ENCODE measurements at places on chromosomes 7 and 10.

DNA sequence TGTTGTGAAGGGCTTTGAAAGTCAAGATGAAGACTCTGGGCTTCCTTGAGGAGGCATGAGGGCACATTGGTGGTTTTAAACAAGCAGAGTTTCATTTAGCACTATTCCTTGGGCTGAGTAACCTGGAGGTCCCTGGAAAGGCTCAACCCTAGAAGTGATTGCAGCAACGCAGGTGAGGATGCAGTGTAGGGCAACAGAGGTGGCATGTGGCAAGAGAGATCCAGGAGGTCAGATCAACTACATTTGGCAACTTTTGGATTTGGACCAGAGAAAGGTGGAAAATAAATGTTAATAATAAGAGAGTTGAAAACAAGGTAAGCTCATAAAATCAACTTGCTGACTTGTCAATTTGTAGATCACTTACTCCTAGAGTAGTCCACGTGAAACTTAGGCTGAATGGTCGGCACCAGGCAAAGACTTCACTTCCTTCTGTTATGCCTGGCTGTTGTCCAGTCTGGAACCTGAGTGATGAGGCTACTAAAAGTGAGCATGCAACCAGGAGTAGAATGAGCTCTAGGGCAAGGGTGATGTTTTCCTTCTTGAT is 414.6 kb upstream of the ZMIZ1 start:
- DNase-seq: no peak

- DNase-seq: no peak
Measured at GRCh38 chr10:1736144-1736971, 967 bp downstream of the ADARB2 start.

- DNase-seq: no peak
Measured at GRCh38 chr10:132986576-132986975, 44.2 kb upstream of the CFAP46 start.

DNA sequence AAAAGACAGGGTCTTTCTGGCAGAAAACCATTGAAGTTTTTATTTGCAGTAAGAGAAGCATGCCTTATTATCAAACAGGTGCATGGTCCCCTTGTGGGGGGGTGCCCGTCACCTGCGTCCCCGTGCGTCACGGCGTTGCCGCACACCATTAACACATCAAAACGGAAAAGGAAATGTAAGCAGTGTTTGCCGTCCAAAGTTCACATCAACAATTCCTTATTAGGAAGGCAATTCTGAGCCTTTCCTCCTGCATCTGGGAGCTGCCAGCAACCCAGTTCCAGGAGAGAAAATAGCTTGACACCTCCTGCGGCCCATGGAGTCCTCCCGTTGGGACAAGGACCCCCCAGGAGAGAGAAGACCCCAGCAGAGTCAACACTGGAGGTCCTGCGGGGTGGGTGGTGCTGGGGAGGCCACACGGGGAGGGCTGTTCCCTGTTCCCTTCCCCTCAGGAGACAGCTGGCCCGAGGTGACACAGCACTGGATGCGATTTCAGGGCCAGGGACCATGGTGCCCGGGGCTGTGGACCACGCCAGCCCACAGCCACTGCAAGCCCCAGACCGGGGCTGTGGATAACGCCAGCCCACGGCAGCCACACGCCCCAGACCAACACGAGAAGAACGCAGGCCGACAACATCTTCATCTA is 39.5 kb downstream of the DIP2C start:
- DNase-seq: no peak

DNA sequence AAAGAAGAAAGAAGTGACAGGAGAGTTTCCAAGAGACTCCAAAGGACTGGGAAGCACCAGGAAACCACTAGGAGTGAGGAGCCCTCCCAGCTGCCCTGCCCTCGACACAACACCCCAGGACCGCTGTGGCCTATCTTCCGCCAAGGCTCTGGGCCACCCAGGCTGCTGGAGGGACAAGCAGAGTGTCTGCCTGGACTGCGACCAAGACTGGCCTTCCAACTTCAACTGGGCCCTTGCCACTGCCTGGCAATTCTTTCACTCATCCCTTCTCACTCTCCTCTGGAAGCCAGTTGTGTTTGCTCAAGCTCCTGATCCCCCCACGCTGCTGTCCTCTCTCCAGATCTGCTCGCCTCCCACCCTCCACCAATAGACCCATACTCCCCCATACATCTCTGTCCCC is 10.2 kb downstream of the KIAA1549 start:
- no peak for DNase-seq

GRCh38 chr10:89255793-89256192 is 4.2 kb upstream of the LIPA start:
- no peak for DNase-seq

GRCh38 chr7:86667732-86668131 is 24.0 kb downstream of the GRM3 start:
- no peak for DNase-seq

DNA sequence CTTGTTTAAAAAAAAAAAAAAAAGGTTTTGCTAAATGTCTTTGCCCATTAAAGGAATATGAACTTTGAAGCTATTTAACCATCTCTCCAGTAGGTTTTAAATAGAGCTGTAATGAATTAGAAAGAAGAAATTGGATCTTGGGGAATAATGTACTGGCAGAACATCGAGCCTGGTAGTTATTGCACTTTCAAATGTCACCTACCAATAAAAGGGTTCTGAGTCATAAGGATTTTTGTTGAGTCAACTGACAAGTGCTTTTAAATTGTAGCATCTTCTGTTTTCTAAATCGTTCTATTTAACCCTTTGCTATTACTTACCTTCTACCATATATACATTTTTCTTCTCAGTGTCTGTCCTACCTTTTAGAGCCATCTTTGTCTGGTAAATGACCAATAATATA is 10.7 kb downstream of the CUTC start:
- DNase-seq: peak; percentile 58

DNA sequence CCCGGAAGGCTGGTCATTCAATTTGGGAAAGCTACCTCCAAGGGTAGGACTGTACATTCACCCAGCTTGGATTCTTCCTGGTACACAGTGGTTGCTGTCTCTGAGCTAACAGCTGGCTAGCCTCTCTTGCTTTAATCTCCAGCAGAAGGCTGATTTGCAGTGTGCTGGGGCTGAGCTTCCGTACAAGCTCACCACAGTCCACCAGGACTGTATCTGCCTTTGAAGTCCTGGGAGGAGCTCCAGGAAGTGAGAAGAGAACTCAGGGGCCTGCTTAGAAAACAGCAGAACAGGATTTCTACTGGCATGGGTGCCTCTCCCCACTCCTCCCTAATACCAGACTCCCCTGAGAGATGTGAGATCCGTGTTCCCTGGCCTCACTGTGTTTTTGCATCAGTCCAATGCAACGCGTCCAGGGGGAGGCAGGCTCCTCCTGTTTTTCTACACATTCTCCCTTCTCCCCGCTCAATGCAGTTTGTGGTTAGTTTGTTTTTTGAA is 6.6 kb downstream of the AFAP1L2 start:
- DNase-seq: no peak

DNA sequence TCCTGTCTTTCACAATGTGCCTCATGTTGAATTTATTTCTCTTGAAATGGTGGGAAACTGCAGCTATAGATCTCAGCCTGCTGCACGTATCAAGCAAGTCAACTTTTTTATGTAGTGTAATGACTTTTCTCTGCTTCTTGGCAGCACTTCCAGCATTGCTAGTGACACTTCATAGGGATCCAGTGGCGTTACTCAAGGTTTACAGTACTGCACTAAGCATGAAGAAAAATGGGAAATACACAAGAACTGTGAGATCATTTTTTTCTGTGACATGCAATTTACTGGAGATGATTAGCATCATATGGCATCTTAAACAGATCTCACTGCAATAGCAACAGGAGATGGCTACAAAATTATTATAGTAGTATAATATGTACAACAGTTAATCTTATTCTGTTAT is 90.9 kb downstream of the POLR1F start:
- no peak for DNase-seq

GRCh38 chr7:65438598-65438997 is 64.9 kb downstream of the ZNF92 start:
- peak; percentile 89 for DNase-seq

DNA sequence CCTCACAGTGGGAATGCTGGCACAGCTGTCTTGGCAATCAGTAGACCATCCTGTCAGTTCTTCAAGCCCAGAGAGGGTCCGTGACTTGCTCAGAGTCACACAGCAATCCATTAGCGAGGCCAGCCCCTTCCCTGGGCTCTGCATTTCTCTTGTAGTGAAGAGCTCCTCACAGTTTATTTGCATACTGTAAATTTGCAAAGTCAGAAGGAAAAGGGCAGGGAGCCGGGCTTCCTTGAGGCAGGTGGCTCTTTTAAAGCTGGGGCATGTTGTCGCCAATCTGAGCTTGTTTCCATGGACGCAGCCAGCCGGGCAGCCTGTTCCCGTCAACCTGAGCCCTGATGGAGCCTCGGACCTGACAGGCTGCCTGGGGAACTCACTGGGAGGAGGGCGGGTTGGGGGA is 123.4 kb downstream of the CUX1 start:
- DNase-seq: no peak

- no peak for DNase-seq
Measured at GRCh38 chr7:132226046-132226956, 350.0 kb downstream of the PLXNA4 start.

GRCh38 chr7:97819161-97819560 is 53.0 kb downstream of the ASNS start:
- no peak for DNase-seq

DNA sequence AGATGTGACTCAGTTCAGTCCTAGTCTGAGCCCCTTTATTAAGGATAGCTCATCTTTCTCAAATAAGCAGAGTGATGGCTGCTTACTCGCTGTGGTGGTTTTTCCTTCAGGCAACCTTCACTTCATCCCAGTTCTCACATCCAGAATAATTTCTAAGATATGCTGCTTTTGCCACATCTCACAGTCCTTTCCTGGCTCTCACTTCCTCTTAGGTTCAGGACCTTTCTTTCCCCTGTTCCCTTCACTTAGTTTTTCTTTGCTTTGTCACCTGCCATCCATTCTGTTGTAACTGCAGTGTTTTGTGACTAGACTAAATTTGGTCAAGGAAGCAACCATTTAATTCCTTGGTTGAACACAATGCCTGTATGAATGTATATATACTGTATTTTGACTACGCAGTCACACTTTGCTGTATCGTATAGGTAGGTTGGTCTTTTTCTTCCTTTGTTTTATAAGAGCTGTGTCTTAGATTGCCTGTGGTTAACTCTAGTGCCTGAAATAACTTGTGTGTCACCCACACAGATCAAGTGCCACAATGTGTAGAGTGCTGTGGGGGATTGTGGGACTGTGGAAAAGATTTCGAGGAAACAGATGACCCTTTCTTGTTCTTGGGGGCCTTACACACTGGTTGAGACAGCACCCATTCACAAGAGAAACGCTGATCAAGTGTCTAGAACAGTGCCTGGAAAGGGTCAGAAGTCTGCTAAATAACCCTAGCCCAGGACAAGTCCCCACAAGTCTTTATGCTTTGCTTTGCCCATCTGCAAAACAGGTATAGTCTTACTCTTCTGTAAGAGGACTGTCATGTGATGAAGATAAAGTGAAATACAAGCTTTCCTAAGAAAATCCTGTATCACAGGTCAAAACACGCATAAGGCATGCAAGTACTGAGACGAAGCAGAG is 2.6 kb downstream of the ZNF655 start:
- DNase-seq: peak; percentile 29

GRCh38 chr7:74480861-74481417 is 27.2 kb downstream of the GTF2IRD1 start:
- peak; percentile 68 for DNase-seq

GRCh38 chr10:119166118-119166500 is 595 bp upstream of the SFXN4 start:
- DNase-seq: no peak

DNA sequence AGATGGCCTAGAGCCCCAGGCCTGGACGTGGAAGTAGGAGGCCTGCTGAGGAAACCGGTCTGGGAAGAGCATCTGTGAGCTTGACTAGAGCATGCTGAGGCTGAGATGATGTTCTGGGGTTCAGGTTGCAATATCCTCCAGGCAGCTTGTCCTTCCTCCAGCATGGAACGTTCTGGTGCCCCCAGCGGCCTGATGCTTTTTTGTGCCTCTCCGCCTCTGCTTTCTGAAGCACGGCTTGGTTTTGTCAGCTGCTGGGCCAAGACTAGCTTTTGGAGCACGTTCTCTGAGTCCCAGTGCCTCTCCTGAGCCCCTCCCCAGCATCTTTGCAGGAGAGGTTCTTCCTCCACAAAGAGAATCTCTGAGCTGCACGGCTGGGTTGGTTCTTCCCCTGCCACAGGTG is 682.0 kb upstream of the FOXK1 start:
- DNase-seq: no peak

GRCh38 chr7:47180516-47180826 is 401.4 kb downstream of the TNS3 start:
- no peak for DNase-seq

- peak; percentile 25 for DNase-seq
Measured at GRCh38 chr10:86819567-86819966, 63.1 kb downstream of the BMPR1A start.

DNA sequence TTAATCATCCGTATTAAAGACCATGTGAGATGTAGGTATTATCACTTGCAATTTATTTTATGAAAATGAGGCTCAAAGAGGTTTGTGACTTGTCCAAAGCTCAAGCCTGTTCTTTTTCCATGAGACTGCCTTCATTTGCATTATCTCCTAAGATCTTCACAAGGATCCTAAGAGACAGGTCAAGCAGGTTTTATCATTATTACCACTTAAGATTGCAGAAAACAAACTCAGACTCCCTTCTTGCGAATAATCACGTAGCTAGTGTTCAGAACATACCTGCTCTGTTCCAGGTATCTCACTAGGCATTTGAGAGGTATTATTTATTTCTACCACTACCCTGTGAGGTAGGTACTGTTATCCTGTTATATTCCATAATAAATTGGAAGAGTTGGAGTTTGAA is 64.8 kb downstream of the ZNRF2 start:
- no peak for DNase-seq

DNA sequence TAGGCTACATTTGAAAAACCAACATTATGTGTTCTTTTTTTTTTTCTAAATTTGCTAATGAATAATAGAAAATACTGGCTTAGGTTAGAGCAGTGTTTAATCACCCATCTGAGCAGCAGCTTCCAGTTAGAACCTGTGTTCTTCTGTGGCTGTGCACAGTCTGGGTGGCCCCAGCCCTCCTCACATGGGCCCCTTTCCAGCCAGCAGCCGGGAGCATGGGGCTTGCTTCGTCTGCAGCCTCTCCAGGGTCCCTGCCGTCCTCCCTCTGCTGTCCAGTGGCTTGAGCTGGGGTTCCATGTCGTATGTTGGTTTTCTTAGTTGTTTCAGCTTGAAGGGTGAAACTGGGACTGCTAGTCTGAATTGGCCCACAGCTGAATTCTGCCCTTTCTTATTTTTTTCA is 37.3 kb downstream of the BNIP3 start:
- no peak for DNase-seq

- DNase-seq: no peak
Measured at GRCh38 chr10:86259901-86260562, 106.6 kb downstream of the GRID1 start.

DNA sequence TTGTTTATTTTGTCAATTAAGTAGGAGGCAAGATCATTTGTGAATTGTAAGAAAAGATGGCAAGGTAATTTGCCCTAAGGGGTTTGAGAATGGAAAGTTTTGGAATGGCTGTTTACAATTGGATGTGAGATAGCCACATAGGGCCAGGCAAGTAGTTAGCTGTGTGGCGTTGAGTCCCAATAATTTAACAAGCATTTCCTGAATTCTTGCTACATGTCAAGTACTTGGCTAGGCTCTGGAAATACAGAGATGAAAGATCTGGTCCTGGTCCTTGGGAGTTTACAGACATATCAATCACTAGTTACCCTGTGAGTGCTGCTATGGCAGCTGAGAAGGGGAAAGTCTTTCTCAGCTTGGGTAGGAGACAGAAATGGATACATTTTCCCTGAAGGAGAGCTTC is 401.6 kb downstream of the SUGCT start:
- no peak for DNase-seq

Data from ELR (cell line).